Bronchial epithelial cell (primary cell): ENCODE measurements at places on chromosomes 13 and 19. TPM values are rescaled to one million over a fixed set of nuclear protein-coding genes. Genes with fewer than 3 reads are reported as not detected.

DNA sequence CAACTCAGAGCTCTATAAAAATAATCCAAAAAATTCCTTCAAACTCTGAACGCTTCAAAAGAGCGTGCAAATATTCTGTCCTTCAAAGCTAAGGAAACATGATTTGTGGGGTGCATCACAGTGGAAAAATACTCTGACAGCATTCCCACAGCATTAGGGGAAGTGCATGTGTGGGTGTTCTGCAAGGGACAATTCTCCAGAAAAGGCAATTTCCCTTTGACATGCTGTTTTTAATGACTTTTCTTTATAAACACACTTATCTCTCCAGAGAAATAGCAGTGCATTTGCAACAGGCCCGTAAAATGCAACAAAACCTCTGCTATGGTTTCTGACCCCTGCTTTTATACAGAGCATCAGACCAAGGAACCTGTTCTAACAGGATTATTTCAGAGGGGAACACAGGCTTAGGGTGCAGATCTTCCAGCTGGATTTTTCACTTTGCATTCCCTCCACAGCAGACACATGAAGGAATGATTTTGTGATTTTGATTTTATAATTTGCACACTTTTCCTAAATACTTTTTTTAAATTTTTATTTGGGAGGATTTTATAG, 42.6 kb downstream of the KL start:
- no peak for DNase-seq

- no peak for DNase-seq
Measured at GRCh38 chr13:29877456-29878078, 27.1 kb upstream of the UBL3 start.

GRCh38 chr19:10251792-10252694, at the start of gene MRPL4:
Gene MRPL4 (plus strand): TSS chr19:10252214. CDS start chr19:10252254, 40 bp downstream.
- peak; percentile 97 for DNase-seq

DNA sequence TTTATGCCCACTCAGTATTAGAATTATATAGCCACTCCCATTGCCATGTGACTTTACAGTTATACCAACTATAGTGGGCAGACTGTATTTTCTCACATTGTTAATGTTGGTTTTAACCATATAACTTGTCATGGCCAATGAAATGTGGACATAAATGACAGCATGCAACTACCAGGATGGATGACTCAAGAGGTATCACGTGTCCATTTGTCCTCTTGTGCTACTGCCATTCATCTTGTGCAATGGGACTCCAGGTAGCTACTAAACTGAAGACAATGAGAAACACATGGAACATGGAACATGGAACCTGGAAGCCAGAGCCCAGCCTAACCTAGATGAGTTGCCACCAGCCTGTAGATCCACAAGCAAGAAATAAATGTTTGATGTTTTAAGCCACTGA, 242.7 kb upstream of the IPO5 start:
- peak; percentile 42 for DNase-seq

- no peak for DNase-seq
Measured at GRCh38 chr13:104616990-104617389, 1550.8 kb upstream of the SLC10A2 start.

- DNase-seq, result peak; percentile 57
Measured at GRCh38 chr19:13839130-13839937, 37.6 kb upstream of the NANOS3 start.

DNA sequence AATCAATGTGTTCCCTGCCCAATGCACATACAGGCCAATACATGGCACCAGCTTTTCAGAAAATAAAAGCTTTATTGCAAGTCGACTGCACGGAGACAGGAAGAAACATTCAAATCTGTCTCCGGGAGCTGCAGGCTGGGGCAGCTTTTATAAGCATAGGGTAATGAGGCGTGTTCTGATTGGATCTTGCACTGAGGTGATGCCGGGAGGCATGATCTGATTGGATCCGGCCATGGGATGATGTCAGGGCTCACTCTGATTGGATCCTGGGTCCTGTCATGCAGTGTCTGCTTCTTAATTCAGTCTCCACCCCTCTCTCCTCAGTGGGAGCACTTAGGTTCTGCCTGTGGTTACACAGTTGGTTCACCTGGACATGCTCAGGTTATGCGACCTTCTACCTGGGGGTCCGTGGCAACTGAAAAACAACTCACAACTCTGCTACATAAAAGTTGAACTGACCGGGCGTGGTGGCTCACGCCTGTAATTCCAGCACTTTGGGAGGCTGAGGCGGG, 11.8 kb upstream of the FBN3 start:
- no peak for DNase-seq

- peak; percentile 54 for DNase-seq
Measured at GRCh38 chr19:55304279-55304978, 20.6 kb downstream of the BRSK1 start.

- no peak for DNase-seq
Measured at GRCh38 chr13:36355632-36356031, 9.4 kb upstream of the SPART start.

DNA sequence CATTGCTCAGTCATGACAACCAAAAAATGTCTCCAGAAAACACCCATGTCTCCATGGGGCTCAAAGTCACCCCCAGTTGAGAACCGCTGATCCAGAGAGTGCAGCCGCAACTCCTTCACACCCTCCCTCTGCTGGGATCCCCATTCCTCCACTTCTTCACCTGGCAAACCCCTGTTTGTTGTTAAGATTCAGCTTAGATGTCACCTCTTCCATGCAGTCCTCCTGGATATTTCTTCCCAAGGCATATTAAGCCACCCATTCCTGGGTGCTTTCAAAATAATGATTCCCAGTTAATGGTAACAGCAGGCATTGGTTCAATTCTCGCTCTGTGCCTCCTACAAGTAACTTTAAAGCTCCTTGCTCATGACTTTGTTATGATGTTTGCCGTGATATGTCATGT, 4.0 kb downstream of the OR10H1 start:
- no peak for DNase-seq

DNA sequence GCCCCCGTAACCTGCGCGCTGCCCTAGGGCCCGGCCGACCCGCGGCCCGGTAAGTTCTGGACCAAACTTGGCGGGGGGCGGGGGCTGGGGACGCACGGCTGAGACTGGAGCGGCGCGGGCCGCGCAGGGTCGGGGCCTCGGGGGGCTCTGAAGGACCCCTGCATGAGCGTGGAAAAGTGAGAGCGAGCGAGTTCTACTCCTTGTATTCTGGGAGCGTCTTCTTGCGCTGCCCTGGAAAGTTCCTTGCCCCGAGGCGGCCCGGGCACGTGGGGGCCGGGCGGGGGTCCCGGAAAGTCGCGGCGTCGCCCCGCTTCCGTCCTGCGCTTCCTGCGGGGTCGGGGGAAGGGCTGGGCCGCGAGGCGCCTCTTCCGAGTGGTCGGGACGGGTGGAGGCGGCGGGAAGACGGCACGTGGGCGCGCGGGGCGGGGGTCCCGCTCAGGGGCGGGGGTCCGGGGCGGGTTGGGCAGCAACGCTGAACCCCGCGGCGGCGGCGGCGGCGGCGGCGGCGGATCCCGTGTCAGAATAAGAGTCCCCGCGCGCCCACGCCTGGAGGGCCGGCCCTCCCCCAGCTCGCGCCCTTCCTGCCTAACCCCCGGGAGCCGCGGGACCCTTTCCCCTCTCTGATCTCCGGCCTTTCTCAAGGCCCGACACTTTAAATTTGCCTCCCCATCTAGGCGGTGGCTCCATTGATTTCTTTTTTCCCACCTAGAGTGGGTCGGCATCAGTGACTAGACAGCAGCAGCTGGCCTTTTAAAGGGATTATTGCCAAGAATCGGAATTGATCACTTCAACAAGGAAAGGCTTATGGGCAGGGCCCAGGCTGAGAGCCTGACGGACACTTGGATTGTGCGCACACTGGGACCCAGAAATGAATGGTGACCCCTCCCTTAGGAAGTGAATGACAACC, 749 bp downstream of the GATAD2A start:
- no peak for DNase-seq

- no peak for DNase-seq
Measured at GRCh38 chr13:78602561-78603239, 652 bp downstream of the POU4F1 start.

- no peak for DNase-seq
Measured at GRCh38 chr13:98471934-98472333, 105.0 kb downstream of the STK24 start.

DNA sequence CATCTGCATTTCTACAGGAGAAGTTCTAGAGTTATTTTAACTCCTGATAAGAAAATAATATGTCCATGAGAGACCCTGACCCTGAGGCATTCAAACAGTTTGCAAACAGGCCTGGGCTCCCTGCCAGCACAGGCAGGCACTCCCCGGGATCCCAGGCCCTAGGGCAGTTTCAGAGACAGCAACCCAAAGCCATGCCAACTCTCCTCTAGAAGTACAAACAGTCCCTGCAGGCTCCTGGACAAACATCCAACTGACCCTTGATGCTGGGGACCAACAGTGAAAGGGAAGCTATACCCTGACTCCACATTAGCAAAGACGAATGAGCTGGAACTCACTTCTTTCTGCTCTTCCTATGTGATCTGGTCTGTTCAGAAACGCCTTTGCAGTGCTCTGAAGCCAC, 44.8 kb downstream of the CCDC70 start:
- no peak for DNase-seq

GRCh38 chr19:19445911-19446361, 40.5 kb downstream of the GATAD2A start:
- DNase-seq, result peak; percentile 73

GRCh38 chr19:54572696-54573311, 786 bp upstream of the LILRA2 start:
- DNase-seq, result no peak

GRCh38 chr13:79995334-79995733, 345.6 kb downstream of the SPRY2 start:
- DNase-seq, result peak; percentile 97

GRCh38 chr19:1283207-1283916, 2.3 kb upstream of the EFNA2 start:
- no peak for DNase-seq

GRCh38 chr13:30257468-30258099, 49.8 kb downstream of the KATNAL1 start:
- DNase-seq, result no peak

DNA sequence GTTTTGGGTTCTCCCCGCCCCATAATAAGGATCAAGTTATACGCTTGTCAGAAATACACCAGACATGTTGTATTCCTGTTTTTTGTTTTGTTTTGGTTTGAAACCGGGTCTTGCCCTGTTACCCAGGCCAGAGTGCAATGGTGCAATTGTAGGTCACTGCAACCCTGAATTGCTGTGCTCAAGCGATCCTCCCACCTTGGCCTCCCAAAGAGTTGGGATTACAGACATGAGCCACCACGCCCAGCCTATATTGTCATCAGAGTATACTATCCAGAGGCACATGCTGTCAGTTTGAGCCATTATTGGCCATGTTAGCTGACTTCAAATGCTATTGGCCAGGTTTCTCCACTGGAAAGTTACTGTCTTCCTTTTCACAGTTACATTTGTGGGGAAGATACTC, 9.8 kb downstream of the SAFB start:
- DNase-seq, result no peak

- no peak for DNase-seq
Measured at GRCh38 chr19:44752123-44752815, 3.8 kb downstream of the BCL3 start.

DNA sequence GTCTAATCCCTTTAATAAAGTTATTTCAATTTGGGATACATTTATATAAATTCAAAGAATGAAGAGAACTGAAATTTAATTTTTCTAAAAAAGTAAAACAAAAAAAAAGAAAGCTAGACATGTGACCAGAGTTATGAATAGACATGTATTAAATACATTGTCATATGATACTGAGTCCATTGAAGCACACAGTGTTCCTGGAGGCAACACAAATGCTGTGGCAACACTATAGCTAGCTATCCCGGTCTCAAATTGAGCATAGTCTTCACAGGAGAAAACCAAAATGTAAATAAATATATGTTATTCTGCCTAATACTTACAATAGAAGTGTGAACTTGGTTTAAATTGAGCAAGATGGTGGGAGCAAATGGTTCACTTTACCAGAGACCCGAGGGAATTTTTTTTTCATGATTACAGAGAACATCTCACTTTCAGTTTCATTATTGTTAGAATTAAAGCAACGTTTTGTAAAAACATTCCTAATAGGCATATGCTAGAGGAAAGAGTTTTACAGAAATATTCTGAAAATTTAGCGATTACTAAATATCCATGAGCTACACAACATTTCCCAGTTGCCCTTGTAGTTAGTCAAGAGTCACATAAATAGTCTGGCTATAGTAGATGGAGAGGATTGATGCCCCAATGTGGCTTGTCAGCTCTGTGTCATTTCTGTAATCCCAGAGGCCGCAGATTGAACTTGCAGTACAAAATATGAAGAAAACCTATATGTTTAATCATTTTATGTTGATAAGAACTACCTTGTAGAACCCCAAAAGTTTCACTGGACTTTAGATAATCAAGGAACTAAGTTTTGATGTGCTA, 775.7 kb upstream of the SPRY2 start:
- DNase-seq, result peak; percentile 10

DNA sequence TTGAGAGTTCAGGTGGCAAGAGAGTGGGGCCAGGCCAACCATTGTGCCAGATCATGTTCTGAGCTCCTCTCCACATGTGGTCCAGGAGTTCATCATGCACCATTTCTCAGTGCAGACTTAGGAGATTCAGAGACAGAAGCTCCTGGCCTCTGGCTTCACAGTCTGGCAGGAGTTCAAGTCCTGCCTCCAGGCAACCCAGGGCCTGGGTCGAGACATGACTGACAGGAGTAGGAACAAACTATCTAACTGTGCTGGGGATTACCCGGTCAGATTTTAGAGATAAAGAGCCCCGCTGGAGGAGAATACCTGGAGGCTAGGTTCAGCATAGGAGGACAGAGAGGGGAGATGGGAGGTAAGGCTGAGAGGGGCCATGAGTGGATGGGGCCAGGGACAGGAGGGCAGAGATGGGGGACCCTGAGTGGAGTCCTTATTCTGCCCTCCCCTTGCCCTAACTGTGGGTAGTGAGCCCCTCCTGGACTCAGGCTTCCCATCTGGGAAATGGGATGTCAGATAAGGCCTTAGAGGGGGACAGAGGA, 906 bp upstream of the CYP4F11 start:
- no peak for DNase-seq

The TLE5 gene
- total RNA-seq, result 144 and 200 TPM in 2 replicates

The DDA1 gene
- total RNA-seq, result 9.0 and 21.1 TPM in 2 replicates

The RUBCNL gene
- total RNA-seq, result under 0.01 TPM in 1 of 2 replicates, not detected in the other

The ZNF99 gene
- not detected in 2 replicates for total RNA-seq

The MBD3L2 gene
- total RNA-seq, result not detected in 2 replicates

The GFY gene
- not detected in 2 replicates for total RNA-seq

The RAVER1 gene
- total RNA-seq, result 2.3 and 4.2 TPM in 2 replicates

The PEX11G gene
- 2.1 and 3.8 TPM in 2 replicates for total RNA-seq

The PSG6 gene
- not detected in 2 replicates for total RNA-seq

The MATK gene
- total RNA-seq, result not detected in 2 replicates

The BRCA2 gene
- total RNA-seq, result 0.53 and 1.8 TPM in 2 replicates

The CGB8 gene
- total RNA-seq, result 0.26 TPM in 1 of 2 replicates, not detected in the other

The LAIR1 gene
- not detected in 2 replicates for total RNA-seq
